SHP77 (cell line): ENCODE measurements at places on chromosomes 3 and 15.

GRCh38 chr3:110654843-110655502 lies 416.6 kb upstream of the NECTIN3 start:
- no peak for DNase-seq

DNA sequence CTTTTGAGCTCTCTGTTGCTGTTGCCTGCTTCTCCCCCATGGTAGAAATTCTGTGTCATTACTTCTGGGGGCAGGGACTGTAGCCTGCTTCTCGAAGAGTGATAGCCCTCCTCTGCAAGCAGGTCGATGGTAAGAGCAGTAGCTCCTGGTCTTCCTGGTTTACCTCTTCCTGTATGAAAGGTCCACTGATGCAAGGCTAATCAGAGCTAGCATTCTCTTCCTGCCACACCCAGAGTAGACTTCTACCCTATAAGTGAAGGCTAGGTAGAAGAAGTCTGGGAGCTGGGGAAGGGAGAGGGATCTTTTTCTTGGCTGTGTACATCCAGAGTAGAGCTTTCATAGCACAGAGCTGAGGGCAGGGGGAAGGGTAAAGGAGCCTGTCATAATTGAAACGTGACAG lies 357.0 kb downstream of the SQOR start:
- DNase-seq, result no peak

DNA sequence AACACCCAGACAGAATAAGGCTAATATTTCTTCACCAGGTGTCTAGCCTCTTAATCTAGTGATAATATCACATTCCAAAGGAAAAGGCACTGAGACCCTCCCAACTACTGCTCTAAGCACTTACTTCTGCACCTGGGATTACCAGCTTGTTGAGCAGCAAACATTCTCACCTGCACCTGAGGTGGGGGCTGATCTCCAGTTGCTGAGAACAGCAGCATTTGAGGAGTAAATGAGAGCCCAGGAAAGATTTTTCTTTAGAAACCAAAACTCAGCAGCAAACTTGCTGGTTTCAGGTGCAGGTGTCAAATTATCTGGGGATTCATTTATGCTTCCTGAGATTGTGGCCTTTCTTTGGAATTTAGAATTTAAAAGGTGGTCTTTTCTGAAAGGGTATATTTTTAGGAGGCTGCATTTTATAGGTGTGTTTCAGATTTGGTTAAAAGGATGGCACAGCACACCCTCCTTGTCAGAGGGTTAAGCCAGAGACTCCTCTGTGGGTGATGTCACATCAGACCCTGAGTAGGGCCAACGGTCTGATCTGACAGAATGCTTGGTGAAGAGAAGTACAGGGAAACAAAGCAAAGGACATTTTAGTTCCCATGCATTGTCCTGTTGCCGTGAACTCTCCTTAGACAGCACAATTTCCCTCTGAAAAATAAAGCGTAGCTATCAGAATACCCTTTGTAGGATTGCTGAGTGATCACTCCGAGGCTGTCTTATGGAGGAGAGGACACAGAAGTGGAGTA lies 411.0 kb upstream of the ATP11B start:
- no peak for DNase-seq

GRCh38 chr3:45774581-45775521 lies 21.5 kb downstream of the SLC6A20 start:
- DNase-seq, result no peak

DNA sequence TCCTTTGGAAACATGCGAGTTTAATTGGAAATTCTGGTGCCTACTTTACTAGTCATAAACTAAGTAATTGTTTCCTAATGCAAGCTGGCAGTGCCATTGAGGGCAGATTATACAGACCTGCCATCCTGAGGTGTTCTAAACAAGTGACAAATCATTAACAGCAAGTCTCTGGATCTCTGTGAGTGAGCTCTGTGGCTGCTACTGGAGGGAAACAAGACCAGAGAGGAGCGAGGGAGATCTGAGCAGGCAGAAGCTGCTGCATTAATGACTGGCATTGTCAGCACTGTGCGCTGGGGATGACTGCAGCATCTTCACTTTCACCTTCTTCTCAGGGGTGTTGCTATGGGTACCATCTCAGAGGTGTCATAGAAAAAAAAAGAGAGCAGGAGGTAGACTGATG lies 308.4 kb upstream of the DPH6 start:
- DNase-seq, result no peak

- peak; percentile 19 for DNase-seq
These were observed 9.4 kb upstream of the MGLL start for GRCh38 chr3:127831723-127832172.

DNA sequence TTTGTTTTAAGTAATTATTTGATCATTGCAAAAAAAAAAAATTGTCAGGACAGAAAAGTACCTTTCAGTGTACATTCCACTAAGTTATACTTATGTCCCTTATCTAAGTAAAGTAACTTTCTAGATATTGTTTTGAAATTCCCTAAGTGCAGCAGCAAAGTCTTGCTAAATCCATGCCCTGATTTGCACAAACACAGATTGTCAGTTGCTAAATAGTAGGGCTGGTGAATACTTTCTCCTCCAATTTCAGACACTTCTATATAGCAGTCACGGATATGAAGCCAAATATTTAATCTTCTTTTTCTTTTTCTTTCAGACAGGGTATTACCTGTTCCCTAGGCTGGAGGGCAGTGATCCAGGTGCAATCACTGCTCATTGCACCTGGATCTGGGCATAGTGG lies 12.9 kb downstream of the LRRC2 start:
- DNase-seq, result no peak

GRCh38 chr3:128327606-128328031 lies 139.1 kb downstream of the DNAJB8 start:
- DNase-seq, result no peak

DNA sequence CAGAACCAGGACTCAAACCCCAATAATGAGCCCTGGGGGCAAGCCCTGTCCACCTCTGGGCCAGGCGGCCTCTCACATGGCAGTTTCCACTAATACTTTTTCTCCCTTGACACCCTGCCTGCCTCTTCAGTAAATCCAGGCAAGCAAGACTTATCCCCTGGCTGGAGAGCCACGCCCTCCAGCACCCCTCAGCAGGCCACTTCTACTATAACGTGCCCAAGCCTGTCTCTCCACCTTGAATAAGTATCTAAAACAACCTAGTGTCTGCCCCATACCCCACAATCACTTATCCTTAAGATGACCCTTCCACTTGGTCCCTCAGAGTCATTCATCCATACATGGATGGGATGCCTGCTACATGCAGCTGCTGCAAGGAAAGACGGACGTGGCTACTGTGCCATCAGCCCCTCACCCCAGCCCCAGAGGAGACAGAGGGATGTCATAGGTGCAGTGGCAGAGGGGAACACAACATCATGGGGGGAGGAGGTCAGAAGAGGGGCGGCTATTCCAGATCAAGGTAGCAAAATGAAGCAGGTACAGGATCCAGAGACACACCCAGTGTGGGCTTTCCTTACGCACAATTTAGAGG lies 63.4 kb downstream of the LRIG1 start:
- no peak for DNase-seq

DNA sequence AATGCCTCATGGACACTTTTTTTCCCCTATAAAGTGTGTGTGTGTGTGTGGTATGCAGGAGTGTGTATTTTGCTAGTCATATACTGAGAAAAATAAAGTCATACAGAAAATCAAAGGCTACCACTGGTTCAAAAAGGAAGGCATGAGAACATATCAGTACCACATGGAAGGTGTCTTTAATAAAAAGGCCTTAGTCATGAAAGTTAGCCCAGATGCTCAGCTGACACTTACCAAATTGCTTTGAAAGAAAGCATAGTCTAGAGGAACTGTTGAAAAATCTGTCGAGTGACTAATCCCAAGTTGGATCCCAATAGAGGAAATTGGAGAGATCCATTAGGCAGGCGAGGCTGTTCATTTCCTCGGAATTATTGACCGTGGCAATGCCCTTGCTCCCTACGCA lies 432.9 kb upstream of the CFAP20DC start:
- no peak for DNase-seq

- DNase-seq, result peak; percentile 37
These were observed 916 bp downstream of the IDH3A start for GRCh38 chr15:78149805-78150751.

- no peak for DNase-seq
These were observed 12.5 kb upstream of the TCAIM start for GRCh38 chr3:44326019-44326418.

GRCh38 chr3:9036404-9037131 lies 73.3 kb upstream of the RAD18 start:
- DNase-seq, result no peak

- DNase-seq, result no peak
These were observed 53.3 kb downstream of the OSBPL10 start for GRCh38 chr3:31927811-31928210.

- DNase-seq, result no peak
These were observed 202.9 kb downstream of the KBTBD8 start for GRCh38 chr3:67201026-67201425.

DNA sequence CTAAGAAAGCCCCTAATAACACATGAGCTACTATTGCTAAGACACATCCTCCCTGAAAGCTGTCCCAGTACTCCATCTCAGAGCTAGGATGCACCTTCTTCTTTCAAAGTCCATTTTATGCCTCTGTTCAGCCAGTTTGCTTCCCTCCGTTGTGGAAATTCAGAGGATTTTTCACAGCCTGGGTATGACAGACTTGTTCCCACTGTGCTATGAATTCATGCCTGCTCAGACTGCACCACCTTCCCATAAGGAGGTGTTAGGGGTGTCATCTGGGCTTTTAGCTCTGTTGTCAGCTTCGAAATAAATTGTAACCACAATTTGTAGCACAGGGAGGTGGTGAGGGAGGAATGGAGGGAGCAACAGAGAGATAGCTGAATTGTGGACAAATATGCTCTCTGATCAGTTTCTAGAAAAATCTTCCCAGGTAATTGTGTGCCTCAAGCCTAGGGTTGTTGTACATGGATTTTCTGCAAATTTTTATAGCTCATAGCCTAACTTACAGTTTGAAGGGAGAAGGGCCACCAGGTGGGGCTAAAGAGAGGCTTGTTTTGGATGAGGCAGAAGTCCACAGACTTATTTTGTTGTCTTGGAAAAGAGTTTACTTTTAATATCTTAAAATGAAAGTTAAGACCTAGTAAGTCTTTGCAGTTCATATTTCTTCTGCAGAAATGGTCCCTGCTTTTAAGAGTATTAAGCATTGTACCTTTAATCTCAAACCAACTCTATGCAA lies 462.0 kb downstream of the PDCD6IP start:
- no peak for DNase-seq

DNA sequence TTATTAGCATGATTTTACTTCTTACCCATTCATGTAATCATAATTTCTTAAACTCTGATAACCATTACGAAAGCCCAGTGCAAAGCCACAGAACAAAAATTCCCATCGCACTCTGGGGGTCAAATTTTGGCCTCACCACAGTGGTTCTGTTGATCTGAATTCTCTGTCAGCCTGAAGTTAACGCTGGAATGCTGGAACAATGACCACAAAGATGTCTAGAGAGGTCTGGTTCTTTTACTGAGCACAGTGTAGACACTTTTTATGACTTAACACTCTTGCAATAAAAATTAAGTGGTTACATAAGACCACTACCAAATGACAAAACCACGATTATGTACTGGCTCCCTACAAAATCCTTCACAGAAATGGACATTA lies 94.7 kb downstream of the PDZRN3 start:
- DNase-seq, result no peak

- DNase-seq, result no peak
These were observed 32.7 kb downstream of the WDR76 start for GRCh38 chr15:43859546-43859945.

DNA sequence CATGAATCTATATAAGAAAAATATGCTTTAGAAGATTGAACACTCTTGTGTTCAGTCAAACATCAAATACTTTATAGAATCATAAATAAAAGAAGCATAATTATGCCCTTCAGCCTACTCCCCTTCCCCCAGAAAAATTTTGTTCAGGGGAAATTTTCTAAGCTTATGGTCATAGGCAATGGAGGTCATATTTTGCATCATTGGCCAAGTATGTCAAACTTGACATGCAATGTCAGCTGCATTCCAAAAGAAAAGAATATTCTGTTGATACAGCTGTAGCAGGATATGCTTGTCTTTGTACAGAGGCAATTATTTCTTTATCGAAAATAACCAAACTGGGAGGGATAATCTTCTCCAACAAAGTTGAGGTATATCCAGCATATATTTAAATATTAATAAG lies 328.2 kb downstream of the ZIC1 start:
- DNase-seq, result no peak

DNA sequence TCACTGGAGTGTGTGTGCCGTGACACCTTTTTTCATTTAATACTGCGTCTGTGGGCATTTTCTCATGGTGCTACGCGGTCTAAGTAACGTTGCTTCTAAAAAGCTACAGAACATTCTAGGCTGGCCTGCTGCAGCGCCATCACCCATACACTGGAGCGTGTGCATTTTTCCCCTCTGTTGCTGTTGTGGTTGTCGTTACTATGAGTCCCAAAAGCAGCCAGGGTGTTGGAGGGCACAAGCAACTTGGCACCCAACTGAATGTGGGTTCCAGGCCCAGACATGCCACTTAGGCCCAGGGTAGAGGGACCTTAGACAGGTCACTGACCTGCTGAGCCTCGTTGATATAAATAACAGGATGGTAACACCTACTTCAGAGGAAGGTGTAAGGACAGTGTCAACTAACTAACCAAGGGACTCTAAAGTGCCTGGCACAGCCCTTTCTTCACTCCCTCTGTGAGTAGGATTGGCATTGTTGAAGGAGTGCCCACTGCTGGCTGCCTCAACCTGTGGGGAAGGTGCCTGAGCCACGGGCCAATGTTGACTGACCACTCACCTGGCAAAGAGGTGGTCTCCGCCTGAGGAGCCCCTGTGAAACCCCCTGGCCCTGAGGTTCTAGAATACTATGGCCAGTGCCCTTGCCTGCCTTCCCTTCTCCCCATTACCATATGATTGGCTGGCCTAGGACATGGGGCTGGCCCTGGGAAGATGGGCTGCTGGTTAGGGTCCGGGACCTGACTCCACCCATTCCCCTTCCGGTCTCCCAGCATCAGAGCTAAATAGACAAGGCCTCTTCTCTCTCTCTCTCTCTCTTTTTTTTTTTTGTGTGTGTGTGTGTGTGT lies 3.5 kb downstream of the CSK start:
- no peak for DNase-seq

GRCh38 chr15:38040615-38041014 lies 106.2 kb downstream of the TMCO5A start:
- no peak for DNase-seq

DNA sequence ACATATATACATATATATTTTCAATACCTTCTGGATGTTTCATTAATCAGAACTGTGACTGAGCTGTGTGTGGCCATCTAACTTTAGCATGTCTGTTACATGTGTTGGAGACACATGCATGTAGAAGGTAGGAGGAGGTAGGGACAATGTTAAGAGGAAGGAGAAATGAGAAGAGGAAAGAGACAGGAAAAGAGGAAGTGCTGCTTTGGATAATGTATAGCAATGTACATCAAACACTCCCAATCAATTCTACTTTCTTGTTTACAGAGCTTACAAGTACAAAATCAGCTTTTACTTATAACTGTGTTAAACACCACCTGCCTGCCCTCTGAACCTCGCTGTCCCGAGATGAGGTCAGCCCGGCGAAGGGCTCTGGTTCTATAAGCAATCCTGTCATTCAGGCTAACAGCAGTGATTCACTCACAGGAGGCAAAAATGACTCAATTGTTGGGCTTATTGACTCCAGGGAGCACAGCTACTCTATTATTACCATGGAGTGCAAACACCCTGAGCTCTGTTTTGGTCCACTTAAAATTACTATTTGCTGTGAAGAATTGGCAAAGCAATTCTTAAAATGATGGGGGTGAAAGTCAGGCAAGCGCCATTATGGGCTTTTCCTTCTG lies 188.9 kb downstream of the MEIS2 start:
- DNase-seq, result no peak

- DNase-seq, result no peak
These were observed 32.9 kb upstream of the MTMR10 start for GRCh38 chr15:31024330-31024729.

- no peak for DNase-seq
These were observed 19.5 kb upstream of the NANOGP8 start for GRCh38 chr15:35104526-35105147.
